ENCODE measurements at places on chromosomes 11 and 22.
A peak's percentile ranks its signal among the peaks of the same experiment; 100 is the strongest.

DNA sequence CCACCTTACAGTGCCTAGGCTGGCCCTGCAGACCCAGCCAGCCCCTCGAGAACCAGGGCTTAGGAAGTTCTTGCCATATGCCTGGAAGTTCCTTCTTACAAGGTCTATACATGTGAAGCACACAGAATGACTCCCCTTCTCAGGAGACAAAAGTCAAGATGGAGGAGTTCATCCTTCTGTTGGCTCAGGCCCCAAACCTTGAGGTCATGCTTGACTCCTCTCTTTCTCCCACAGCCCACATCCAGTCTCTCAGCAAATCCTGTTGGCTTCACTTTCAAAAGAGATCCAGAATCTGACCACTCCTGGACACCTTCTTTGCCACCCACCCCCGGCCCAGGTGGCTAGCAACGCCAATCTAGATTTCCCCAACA is 1.7 kb upstream of the CD248 start:
- peak; percentile 63 for DNase-seq

DNA sequence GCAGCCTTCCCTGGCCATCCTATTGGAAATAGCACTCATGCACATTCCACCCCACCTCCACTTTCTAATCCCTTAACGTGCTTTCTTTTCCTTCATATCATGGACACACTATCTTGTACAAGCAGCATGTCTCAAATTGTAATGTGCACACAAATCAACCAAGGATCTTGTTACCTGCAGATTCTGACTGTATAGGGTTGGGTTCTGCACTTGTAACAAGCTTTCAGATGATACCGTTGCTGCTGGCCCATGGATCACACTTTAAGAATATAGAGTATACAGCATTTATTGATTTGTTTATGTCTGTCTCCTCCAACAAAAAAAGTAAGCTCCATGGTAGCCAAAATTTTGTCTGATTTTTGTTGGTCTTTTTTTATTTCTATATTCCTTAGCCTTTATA is 32.4 kb upstream of the POU2AF1 start:
- no peak for DNase-seq

DNA sequence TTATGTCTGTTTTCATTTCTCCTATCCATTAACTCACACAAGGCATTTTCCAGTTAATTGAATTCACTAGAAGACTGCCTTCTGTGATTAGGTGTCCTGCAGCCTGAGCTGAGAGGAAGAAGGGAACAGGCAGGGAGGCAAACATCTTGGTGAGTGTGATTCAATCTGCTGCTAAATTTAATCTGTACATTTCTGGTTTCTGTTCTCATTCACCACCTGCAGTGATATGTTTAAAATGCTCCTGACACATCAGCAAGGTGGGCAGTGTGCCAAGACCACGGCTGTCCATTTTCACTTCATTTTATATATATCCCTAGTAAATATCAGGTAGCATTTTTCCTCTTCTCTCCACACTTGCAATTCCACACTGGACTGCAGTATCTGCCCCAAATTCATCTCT is 416.5 kb downstream of the TMEM135 start:
- peak; percentile 41 for DNase-seq

- no peak for DNase-seq
These were observed 7.6 kb downstream of the ARVCF start for GRCh38 chr22:20009018-20009491.

GRCh38 chr22:46641811-46642266 is 21.7 kb downstream of the GRAMD4 start:
- DNase-seq: no peak

DNA sequence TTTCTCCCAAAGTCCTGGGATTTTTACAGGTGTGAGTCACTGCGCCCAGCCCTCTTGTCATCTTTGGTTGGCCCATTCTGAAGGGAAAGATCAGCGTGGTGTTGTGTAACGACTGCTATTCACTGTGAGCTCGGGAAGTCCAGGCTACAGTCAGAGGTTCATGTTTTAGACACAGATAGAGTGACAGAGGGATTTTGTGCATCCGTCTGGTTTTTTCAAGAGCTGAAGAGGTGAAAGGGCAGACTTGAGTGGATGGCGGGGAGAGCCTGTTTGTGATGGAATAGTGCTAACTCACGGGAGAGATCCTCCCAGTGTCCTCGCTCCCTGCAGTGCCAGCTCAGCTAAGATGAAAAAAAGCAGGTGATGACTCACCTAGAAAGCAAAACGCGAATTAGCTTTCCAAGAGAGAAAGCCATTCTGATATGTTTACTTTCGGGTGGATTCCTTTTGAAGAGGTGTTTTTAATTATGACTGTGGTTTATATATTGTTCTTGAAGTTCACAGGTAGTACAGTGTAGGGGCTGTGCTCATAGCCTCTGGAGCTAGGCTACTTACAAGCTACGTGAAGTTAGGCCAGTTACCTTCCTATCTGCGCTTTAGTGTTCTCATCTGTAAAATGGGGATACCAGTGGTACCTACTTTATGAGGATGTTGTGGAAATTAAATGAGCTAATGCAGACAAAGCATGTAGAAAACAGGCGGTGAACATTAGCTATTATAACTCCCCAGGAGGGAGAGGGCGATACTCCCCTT is 67.2 kb downstream of the C11orf91 start:
- DNase-seq: peak; percentile 72

- DNase-seq: peak; percentile 25
These were observed 321.0 kb downstream of the NTM start for GRCh38 chr11:131691181-131692041.

- DNase-seq: peak; percentile 45
These were observed 24.4 kb upstream of the PSMA1 start for GRCh38 chr11:14544611-14545010.

DNA sequence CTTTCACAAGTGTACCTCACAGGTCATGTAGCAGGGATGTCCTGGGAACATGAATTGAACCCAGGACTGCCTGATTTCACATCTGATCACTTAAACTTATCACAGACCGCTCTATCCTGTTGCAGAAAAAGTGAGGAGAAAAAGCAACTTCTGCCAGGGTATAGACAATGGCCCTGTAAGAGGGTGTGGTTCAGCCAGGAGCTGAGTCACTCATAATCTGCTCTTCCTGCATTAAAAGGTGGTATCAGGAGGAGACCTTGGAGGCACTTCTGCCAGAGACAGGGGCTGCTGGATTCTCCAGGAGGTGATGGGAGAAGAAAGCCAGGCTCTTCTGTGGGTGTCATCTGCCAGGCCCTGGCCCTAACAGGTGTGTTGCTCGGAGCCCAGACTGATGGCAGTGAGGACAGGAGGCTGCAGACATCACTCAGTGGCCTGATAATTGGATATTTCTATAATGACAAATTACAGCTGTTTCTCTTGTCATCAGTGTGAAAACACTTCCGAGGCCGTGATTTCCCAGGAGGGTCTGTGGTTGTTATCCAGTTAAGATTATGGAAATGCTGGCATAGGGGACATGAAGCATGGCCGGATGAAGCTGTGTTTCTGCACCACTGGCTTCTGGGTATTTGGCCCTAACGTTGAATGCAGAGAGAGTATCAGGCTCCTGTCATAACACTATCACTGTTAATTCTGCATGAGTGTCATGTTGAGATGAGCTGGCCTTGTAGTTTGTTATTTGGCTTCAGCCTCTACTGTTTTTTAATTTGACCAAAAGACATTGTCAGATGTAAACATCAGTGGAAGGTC is 125.1 kb upstream of the ZBED5 start:
- DNase-seq: no peak

DNA sequence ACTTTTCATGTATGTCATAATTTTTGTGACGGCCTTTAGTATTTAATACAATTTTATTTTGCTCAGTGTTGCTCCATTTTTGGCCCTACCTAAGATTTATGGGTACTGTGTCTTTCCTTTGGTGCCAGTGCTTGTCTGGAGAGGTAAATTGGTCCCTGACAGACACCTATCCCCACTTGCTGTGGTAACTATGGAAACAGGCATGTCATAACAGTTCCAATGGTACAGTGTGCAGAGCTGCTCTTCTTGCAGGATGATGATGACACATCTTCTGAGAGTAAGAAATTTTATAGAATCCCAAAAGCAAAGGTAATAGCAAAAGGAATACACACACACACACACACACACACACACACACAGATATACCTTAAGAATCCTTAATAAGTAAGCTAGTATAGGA is 118.5 kb downstream of the ELP4 start:
- no peak for DNase-seq

DNA sequence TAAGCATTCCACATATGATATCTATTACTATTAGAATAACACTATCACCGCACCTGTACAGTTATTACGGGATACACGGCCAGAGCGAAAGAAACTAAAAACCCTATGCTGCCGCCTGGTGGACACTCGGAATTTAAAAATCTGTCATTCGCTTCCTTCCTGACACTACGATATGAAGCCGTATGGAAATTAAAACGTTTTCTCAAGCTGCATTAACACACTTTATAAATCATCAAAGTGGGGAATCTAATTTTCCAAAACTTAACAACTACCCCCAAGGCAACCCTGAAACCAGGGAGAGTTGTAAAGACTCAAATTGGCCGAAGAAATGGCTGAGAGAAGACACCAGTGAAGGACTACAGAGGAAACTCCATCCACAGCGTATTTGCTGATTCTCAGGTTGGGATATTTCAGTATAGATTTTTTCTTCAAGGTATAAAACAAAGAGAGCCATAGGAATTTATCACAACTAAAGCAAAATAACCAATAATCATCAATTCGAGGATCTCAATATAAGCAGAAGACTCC is 1.4 kb downstream of the CCDC73 start:
- DNase-seq: peak; percentile 40

DNA sequence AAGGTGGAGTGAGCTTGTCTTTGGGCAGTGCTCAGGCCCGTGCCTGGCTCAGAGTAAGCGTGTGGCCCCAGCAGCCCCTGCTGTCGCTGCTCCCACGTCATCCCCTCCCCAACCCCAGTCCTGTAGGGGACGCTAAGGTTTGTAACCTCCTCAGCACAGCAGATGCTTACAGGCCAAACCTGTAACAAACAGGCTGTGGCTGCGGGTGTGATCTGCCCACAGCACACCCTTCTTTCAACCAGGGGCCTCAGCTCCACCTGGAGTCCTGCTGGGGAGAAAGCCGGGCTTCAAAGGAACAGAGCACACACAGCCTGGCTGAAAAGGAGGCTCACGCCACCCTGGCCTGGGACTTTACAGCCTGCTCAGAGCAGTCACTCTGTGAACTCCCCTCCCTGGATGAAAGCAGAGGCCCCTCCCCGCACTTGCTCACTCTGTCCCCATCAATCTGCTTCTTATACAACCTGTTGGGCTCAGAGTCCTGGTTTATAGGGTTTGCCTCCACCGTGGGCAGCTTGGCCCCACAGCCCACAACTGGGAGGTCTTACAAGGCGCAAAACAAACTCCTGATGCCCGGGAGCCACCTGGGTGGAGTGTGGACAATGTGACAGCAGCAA is 54.3 kb downstream of the SCUBE1 start:
- DNase-seq: no peak

- DNase-seq: no peak
These were observed at the start of gene GAB2 for GRCh38 chr11:78417175-78417887. Gene GAB2 (minus strand): TSS chr11:78417820. CDS start chr11:78417720, 100 bp downstream.

- no peak for DNase-seq
These were observed 394.3 kb downstream of the TMEM135 start for GRCh38 chr11:87432022-87432421.

- peak; percentile 49 for DNase-seq
These were observed 14.7 kb downstream of the GATD1 start for GRCh38 chr11:762421-763072.

- DNase-seq: no peak
These were observed 89.8 kb downstream of the PDE2A start for GRCh38 chr11:72584293-72584938.

DNA sequence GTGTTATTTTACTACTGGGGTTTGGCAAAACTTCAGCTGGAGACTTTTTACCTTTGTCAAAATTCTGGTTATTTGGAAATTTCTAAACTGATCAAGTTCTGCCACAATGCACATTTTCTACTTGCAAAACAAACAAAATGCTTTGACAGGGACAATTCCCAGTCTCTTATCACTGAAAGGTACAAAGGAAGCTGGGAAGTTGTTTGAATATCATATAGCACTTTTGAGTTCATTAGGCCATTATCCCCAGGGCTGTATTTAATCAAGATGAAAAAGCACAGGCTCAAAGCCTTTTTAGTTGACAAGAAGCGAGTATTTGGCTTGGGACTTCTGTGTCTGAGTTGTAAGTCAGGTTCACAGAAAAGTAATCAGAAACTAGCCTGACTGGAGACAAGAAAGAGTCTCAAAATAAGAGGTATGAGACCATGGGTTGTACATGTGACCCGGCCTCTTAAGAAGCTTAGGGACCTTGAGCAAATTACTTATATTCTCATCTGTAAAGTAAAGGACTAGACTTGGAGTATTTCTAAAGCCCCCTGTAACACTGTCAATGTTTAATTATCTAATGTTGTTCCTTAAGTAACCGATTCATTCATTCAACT is 2.9 kb upstream of the HORMAD2 start:
- no peak for DNase-seq

DNA sequence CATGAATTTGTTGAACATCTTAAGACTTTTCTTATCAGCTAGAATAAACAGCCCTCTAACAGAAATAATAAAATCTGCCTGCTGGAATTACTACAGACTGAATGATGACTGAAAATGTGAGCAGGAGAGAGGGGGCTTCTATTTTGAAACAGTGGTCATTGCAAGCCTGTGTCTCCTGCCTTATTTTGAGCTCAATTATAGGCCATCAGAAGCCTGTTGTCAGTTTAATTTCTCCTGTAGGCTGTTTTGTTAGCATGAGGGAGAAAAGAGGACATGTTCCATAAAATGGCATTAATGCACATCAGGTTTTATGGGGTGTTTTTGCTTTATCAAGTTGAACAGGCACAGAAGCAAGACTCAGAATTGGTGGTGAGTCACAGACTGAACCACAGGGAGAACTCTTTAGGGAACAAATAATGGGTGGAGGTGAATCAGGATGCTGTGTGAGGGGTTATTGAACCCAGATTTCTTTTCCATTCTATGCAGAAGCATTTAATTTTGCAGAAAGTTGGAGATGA is 129.1 kb downstream of the PARVA start:
- DNase-seq: peak; percentile 61

DNA sequence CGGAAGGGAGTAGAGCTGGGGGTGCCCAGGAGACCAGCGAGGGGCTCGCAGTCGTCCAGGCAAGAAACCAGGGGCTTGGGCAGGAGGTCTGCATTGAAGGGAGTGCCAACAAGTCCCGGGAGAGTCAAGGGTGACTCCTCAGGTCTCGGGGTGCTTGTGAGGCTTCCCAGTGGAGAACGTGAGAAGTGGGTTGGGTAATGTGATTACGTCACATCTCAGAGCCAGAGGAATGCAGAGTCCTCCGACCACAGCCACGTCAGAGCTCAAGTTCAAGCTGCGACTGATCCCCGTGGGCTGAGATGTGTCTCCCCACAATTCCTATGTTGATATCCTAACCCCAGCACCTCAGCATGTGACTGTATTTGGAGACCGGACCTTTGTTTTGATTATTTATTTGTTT is 89.7 kb upstream of the SHANK2 start:
- no peak for DNase-seq
